Activated CD4-positive, alpha-beta T cell treated with anti-CD3 and anti-CD28 coated beads for 24 hours (primary cell): ENCODE measurements at places on chromosomes 3 and 15.
A peak's percentile ranks its signal among the peaks of the same experiment; 100 is the strongest.

DNA sequence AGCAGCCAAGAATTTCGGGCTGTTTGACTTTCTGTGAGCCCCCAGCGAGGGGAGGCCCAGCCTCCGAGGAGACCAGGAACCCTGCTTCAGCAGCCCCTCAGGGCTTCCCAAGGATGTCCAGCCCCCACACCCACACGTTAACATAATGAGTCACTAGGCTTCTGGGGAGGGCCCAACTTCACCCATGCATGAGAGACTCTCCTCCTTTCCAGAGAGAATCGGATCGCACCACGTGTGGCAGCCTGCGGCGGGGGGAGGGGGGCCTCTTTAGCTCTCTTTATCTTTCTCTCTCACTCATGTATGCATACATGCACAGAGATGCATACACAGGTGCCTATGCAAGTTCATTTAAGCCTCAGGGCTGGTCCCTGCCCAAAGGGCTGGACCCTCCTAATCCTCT, 3.1 kb upstream of the AP2M1 start:
- no peak for DNase-seq

GRCh38 chr3:128006061-128007032, 45.9 kb upstream of the SEC61A1 start:
- no peak for DNase-seq

DNA sequence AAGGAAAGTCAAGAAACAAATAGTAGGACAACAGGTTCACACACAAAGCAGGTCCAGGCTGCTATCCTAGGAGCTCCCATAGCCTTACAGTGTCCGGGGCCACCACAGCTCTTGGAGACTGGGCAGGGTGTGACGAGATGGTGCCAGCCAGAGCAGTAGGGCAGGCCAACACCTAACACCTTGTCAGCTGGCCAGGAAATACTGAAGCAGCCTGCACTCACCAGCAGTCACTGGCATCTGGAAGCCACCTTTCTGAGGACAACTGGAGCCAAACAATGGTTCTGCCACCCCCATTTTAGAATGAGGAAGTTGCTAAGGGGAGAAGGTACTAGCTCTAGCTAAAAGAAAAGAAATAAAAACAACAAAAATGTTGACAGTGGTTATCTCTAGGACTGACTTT, 47.2 kb downstream of the CCDC12 start:
- no peak for DNase-seq

- DNase-seq: no peak
These were observed 64.9 kb downstream of the ABHD5 start for GRCh38 chr3:43755516-43756200.

GRCh38 chr3:48558493-48559134, 2.0 kb upstream of the PFKFB4 start:
- DNase-seq: no peak

DNA sequence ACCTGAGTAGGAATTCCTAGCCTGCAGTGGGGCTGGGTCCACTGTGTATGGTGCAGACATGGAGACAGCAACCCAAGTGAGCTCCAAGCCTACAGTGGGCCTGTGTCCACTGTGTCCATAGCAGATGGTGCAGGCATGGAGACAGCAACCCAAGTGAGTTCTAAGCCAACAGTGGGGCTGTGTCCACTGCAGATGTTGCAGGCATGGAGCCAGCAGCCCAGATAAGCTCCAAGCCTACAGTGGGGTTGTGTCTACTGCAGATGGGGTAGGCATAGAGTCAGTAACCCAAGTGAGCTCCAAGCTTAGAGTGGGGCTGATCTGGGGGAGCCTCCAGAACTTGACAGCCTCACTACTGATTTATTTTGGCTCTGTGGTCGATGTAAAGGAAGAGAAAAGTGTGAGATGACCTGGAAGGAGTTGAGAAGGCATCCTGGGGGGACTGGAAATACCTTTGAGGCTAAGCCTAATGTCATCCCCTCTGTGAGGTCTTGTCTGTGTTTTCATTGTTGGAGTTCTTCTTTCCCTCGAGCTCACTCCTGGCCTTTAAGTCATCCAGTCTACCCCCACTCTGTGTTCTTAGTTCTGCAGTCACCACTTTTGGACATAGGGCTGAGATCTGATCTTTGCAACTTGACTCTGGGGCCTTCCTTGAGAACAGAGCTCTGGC, 22.4 kb upstream of the IL16 start:
- DNase-seq: no peak

DNA sequence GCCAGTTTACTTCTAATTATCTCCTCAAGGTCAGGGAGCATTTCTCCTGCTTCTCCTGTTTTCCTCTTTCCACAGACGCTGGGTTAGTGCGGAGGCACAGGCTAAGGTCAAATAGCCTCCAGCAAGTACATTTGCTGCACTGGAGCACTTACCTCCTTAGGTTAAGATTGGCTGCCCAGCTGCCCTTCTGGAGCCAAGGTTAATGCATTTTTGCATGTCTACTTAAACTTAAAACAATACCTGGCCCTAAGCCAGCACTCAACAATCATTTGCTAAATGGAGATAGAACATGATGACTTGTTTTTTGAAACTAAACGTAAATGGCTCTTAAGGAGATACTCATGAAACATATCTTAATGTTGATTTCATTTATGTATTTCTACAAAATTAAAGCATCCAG, 83.5 kb downstream of the SSR3 start:
- no peak for DNase-seq

DNA sequence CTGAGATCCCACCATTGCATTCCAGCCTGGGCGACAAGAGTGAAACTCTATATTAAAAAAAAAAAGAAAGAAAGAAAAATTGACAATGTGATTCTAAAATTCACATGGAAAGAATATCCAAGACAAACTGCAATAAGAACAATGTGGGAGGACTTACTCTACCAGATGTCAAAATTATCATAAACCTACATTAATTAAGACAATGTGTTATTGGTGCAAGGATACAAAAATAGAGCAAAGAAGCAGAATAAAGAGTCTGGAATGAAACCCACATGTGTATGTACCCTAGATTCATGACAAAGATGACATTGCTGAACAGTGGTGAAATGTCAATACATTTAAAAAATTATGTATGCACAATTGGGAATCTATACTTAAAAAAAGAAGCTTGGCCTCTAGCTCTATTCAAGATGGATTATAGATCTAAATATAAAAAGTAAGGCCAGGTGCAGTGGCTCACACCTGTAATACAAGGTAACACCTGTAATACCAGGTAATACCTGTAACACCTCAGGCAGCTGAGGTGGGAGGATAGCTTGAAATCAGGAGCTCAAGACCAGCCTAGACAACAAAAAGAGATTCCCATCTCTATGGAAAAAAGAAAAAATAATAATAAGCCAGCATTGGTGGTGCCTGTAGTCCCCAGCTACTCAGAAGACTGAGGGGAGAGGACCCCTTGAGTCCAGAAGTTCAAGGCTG, 45.7 kb downstream of the ZBTB11 start:
- DNase-seq: no peak

GRCh38 chr3:24037971-24038370, 92.9 kb downstream of the NR1D2 start:
- no peak for DNase-seq

GRCh38 chr15:93348711-93349545, 259.9 kb upstream of the RGMA start:
- DNase-seq: no peak

GRCh38 chr3:192864941-192865340, 52.7 kb downstream of the MB21D2 start:
- no peak for DNase-seq

- DNase-seq: no peak
These were observed 56.0 kb upstream of the MME start for GRCh38 chr3:155024006-155024638.

DNA sequence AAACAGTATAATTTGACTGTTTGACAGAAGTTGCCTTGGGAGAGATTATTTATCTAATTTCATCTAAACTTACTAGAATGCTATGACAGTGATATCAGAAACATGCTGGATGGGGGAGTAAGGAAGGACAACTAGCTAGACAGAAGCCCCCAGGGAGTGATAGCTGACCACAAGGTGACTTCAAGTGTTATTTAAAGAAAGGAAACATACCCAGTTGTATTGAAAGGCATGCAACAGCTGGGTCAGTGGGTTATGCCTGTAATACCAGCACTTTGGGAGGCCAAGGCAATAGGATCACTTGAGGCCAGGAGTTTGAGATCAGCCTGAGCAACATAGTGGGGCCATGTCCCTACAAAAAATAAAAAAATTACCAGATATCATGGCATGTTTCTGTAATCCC, 69.6 kb downstream of the SLC49A4 start:
- DNase-seq: no peak

GRCh38 chr3:10941972-10942371, 50.6 kb upstream of the SLC6A1 start:
- DNase-seq: no peak

DNA sequence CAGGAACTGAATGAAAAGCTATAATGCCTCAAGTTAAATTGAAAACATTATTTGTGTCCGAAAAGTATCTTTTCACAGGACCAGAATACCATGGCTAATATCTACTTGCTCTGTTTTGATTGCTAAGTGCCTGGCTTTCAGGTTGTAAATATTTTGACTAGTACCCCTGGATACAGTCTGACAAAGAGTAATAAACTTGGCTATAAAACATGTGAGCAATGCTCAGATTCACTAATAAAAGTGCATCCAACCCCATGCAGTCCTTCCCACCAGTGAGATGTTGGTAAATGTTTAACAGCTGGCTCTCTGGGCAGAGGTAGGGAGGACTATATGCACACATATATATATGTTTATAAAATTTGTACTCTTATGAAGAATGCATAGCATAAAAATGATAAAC, 281.8 kb upstream of the TGFBR2 start:
- DNase-seq: no peak

- DNase-seq: no peak
These were observed 29.0 kb downstream of the ADIPOQ start for GRCh38 chr3:186871403-186871924.

DNA sequence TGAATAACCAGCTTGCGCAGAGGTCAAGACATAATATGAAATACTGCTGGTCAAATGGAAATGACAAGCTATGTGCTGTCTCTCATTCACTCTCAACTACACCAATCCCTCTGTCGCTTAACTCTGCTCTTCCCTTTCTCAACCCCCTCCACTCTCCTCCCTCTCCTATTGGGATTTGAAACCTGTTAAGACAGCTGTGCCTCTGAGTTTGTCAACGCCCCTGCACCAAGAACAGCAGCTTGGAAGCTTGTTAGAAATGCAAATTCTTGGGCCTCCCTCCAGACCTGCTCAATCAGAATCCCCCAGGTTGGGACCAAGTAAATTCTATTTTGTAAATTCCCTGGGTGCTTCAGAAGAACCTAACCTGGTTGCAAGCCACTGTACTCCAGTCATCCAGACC, 149.7 kb upstream of the ATP2B2 start:
- no peak for DNase-seq

GRCh38 chr3:121819236-121819635, 15.6 kb downstream of the IQCB1 start:
- DNase-seq: no peak

GRCh38 chr15:69583626-69584025, 131.0 kb downstream of the RPLP1 start:
- no peak for DNase-seq

GRCh38 chr3:46852839-46853355, 10.3 kb downstream of the MYL3 start:
- no peak for DNase-seq

- no peak for DNase-seq
These were observed 13.0 kb upstream of the MYO5C start for GRCh38 chr15:52308446-52309153.

DNA sequence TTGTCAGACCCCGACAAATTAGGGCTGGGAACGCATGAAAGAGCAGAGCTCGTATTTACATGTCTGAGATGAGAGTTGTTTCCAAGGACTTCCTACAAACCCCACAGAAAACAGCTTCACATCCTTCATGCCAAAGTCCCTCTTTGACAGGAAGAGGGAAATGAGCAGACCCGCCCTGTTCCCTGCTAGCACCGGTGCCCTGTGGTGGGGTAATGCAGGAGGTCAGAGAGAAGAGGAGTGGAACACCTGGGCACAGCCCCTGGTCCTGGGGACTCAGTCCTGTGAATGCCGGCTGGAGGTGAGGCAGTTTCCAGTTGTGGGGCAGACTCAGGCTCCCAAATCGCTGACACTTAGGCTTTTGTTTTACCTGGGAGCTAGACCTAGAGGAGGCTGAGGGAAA, 4.0 kb downstream of the PLA2G4D start:
- no peak for DNase-seq

- DNase-seq: no peak
These were observed 79.2 kb upstream of the ABHD17C start for GRCh38 chr15:80615783-80616391.

- no peak for DNase-seq
These were observed 84.4 kb downstream of the THSD4 start for GRCh38 chr15:71199384-71200351.

DNA sequence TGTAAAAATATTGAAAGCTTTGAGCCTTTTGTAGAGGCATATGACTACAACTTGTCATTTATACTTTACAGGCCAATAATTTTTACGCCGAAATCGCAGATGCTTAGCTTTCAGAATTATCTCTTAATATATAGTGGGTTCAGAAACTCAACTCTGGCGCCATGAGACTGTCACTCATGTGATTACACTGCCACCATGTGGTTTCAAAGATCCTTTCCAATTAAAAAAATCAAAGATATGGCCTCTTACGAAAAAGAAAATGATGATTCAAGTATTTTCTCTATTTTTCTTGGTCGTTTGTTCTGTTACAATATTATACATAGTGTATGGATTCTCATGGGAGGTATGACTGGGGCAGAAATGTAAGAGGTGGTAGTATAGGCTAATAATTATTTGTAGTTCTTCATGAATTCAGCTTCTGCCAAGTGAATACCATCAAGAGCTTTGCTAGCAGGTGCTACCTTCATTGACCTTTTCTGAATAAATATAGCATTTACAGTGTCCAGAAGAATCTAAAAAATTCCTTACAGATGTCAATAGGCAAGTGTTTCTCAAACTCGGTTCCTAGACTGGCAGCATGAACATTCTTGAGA, 751.7 kb upstream of the GOLIM4 start:
- no peak for DNase-seq

DNA sequence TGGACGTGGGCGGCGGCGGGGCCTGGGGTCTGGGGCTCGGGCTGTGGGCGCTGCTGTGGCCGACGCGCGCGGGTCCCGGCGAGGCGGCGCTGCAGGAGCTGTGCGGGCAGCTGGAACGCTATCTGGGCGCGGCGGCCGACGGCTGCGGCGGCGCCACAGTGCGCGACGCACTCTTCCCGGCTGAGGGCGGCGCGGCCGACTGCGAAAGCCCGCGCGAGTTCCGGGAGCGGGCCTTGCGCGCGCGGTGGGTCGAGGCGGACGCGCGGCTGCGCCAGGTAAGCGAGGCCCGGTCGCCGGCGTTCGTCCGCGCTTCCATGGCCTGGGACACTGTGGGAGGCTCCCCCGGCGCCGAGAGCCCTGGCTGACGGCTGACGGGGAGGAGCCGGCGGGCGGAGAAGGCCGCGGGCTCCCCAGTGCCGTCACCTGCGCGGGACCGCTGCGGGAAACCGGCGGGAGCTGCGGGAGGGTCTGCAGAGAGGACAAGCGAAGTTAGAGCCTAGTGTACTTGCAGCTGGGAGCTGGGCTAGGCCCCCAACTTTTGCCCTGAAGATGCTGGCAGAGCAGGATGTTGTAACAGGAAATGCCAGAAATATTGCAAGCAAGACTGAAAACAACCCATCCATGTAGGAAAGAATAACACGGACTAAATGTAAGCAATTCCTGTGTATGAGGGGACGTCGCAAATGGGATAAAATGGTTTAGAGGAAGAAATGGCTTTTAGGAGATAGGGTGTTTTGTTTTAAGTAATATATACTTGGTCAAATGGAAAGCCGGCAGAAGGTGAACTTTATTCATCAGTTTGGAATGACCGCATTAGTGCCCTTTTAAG, 847 bp downstream of the WHAMM start:
- DNase-seq: peak; percentile 15
